NCI-H748 treated with DMSO at 0.1 percent for 48 hours (cell line): ENCODE measurements at places on chromosomes 7 and 10.
A peak's percentile ranks its signal among the peaks of the same experiment; 100 is the strongest.

DNA sequence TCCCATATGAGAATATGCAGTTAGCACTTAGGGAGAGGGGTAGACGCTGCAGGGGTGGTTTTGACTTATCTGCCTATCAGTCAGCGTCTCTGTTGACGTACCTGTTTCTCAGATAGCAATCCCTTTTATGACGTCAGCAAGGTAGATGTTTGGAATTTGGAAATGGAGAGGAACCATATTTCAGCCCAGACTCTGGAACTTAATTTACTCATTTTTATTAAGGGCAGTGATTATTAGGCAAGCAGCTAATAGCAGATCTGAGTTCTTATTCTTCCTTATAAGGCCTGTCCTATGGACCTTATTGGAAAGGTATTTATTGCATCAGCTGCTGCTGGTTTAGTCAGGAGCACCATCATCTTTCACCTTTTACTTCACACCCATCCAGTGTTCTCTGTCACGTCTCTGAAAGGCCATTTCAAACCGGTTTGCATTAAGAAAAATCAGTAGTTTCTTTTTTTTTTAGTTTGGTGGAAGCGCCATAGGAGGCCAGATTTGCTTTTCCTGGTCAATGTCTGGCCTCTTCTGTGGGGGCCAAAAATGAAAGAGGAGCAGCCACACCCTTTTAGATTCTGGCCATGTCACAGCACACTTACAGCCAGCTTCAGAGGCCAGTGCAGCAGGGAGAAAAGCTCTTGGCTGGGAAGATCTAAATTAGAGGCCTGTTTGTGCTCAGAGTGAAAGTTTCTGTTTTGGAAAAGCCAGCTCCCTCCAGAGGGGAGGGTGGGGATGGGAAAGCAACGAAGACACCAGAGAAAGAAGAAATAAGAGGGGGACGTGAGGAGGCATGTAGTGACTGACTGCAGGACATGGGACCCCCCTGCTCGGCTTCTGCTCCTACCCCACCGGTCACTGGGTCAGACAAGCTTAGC lies 146.3 kb downstream of the TCF7L2 start:
- no peak for DNase-seq

GRCh38 chr10:86520871-86521677 lies 518 bp downstream of the WAPL start:
- DNase-seq: peak; percentile 18

DNA sequence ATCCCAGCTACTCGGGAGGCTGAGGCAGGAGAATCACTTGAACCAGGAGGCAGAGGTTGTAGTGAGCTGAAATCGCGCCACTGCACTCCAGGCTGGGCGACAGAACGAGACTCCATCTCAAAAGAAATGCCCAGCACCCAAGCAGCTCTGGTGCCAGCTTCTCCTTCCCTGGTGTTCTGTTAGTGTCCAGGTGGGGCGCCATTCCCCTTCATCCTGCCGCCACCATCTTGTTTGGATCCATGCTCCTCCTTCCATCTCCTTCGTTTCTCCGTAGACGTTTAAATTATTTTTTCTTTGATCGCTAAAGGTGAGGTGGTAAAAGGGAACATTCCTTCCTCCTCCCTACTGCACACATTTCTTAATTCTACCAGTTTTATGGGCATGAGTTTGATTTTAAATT lies 30.3 kb downstream of the PROSER2 start:
- DNase-seq: no peak

DNA sequence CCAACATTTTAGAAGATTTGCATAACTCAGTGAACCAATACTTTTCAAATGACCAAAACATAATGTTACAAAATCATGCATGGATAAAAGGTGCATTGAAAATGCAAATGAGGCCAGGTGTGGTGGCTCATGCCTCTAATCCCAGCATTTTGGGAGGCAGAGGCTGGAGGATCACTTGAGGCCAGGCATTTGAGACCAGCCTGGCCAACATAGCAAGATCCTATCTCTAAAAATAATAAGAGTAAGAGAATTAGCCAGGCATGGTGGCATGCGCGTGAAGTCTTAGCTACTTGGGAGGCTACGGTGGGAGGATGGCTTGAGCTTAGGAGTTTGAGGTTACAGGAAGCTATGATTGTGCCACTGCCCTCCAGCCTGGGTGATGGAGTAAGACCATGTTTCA lies 33.4 kb downstream of the SCD start:
- no peak for DNase-seq

GRCh38 chr10:79484476-79484875 lies 27.9 kb upstream of the EIF5AL1 start:
- no peak for DNase-seq

GRCh38 chr7:131890176-131890575 lies 333.7 kb upstream of the PODXL start:
- DNase-seq: no peak

- DNase-seq: no peak
Measured at GRCh38 chr10:102302611-102303010, 57.3 kb downstream of the GBF1 start.

DNA sequence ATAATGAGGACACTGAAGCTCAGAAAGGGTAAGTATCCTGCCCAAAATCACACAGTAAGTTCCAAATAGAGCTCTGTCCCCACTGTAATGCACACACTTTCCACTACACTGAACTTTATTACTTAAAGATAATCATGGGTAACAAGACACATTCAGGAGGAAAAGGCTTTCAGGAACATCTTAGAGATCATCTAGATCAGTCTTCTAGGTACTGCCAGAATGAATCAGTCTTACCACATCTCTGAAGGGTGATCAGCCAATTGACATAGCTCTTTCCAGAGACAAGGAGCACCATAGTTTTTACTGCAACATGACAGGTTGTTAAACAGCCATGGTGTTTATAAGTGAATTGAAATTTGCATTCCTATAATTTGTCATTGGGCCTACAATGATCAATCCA lies 5.4 kb upstream of the HERPUD2 start:
- DNase-seq: no peak

GRCh38 chr10:110474017-110474416 lies 23.7 kb upstream of the DUSP5 start:
- no peak for DNase-seq

- peak; percentile 49 for DNase-seq
Measured at GRCh38 chr7:145036604-145037405, 201.0 kb upstream of the TPK1 start.

GRCh38 chr10:123948030-123948823 lies 56.6 kb upstream of the CPXM2 start:
- no peak for DNase-seq

DNA sequence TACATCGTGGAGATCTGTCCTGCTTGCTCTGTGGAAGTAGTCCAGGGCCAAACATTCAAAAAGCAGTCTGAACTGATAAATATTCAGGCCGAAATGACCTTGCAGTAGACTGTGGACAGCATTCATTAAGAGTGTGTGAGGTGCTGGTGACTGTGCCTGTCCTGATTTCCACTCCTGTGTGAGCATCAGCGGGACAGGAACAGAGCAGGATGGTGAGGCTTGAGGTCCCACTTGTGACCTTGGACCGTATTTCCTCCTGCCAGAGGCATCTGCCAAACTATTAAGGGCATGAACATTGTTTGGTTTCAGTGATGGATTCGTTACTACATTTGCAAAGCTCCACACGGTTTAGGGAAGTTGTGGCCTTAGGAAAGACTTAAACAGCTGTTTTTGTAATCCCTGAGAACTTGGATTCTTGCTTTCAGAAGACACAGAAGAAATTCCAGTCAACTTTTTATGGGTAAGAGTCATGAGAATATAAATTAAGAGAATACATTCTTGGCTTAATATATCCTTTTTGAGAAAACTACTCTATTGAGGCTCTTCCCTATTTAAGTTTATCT lies 32.8 kb downstream of the CCNY start:
- DNase-seq: no peak

- DNase-seq: no peak
Measured at GRCh38 chr10:132458586-132459300, 61.7 kb downstream of the PWWP2B start.

- no peak for DNase-seq
Measured at GRCh38 chr10:114987995-114988394, 50.0 kb downstream of the TRUB1 start.

GRCh38 chr10:91046869-91047268 lies 126.0 kb upstream of the ANKRD1 start:
- DNase-seq: no peak

DNA sequence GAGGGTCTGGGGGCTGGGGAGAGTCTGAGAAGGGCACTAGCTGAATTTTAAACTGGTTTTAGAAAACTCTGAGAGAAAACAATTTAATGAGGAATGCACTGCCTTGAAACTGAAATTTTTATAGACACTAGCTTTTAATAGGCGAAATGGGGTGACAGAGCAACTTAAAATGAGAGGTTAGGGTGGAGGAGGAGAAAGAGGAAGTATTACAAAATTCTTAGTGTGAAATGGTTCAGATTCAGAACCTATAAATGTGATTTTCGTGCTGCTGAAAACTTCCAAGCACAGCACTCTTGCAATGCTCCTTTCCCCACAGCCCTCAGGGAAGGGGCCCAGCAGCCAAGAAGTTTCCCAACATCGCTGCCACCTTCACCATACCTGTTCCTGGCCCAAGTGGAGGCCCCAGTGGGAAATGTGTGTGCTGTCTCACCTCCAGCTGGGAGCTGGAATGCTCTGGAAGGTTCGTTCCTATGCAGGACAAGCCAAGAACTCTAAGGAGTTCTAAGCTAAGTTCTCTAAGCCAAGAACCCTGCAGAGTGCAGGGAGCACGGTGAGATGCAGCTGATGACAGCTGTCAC lies 60.0 kb downstream of the ATXN7L1 start:
- no peak for DNase-seq

DNA sequence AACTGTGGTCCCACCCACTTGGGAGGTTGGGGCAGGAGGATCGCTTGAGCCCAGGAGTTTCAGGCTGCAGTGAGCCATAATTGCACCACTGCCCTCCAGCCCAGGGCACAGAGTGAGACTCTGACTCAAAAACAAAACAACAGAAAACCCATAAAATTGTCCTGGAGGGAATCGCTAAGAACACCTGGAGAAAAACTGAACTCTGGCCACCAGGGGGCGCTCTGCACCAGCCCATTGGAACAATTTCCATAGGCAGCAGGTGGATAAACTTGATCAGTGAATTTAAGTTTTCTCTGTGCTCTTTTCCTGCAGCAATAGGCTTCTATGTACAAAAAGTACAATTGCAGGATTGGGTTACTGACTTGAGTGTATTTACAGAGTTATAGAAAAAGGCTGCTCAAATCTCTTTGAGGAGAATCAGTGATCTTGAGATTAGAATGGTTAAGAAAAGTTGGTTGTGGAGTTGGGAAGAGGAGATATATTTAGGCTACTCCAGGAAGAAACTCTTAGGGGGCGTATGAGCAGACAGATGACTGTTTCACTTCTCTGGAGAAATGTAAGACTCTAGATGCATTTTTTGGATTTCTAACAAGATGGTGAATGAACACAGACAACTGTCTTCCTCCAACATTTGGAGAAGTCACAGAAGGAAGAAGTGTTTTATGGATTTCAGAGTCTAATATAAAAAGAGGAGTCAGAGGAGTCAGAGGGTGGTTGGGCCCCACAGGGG lies 274.9 kb upstream of the GALNT17 start:
- peak; percentile 32 for DNase-seq

GRCh38 chr7:106405697-106406141 lies 120.9 kb upstream of the NAMPT start:
- no peak for DNase-seq

DNA sequence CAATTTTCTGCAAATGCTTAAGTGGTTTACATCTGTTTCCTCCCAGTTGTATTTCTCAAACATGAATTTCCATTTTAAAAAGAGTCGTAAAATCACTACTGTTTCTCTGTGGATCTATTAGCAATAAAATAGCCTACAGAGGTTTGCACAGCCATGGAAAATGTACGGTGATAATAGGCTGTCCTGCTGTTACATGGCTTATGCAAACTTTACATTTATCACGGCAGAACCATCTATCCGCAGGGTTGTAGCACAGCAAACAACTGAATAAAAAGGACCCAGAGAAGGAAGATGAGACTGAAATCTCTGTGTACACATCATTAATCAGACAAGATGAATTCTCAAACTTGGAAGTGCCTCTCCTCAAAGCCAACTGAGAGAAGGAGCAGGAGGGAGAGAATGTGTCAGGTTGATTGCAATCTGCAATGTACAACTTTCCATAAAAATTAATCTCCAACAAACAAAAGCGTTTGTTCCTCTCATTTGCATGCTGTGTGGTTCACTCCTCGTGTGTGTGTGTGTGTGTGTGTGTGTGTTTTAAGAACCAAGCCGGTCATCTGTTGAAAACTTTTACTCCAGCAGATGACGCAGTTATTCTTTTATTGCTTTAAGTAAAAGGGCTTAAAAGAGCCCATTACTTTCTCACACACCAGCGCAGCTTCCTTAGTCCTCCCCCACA lies 279.3 kb downstream of the SKAP2 start:
- peak; percentile 99 for DNase-seq

DNA sequence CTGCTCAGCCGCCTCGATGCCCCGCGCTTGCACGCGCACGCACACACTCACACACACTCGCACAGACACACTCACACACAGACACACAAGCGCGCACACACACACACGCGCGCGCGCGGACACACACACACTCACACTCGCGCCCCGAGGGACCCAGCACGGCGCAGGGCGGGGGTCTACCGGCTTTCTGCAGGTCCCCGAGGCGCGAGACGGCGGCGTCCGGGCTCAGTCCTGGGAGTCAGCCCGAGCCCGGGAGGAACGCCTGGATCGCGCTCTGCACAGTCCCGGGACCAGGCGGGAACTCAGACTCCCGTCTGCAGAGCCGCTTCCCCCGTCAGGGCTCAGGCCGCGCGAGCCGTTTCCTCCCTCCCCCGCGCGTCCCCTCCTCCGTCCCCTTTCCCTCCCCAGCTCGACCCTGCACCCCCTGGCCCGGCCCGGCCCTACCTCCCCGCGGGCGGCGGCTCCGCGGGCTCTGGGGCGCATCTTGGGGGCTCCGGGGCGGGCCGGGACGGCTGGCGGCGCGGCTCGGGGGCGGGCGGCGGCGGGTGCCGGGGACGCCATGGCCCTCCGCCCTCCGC lies 464 bp downstream of the DENND2A start:
- no peak for DNase-seq

- DNase-seq: no peak
Measured at GRCh38 chr10:72069751-72070526, 18.4 kb downstream of the SPOCK2 start.

DNA sequence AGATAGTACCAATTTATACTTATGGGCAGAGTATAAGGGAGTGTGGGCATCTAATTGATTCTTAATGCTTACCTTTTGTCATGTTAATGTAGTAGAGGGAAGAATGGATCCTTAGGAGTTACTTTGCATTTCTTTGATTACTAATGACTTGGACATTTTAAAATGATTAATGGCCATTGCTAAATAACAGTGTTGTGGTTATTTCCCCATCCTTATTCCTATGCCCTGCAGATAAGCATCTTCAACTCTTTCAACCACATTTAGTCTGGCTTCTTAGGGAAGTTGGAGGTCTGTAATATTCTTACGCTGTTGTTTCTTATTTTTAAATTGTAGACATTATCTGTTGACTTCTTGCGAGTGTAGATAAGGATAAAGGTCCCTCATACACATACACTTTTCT lies 37.2 kb downstream of the KAT6B start:
- no peak for DNase-seq

DNA sequence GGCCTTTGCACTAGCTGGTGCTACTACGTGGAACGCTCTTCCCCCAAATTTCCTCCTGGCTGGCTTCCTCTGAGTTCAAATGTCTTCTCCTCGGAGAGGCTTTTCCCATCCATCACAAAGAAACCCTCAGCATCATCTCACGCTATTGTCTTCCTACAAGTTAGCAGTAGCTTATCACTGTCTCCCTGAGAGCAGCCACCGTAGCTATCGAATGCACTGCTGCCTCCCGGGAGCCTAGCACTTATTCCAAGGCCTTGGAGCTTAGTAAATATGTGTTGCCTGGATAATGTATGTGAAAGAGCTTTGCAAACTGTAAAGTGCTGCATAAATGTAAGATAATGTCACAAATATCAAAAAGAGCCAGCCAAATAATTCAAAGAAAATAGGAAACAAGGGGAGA lies 124.4 kb downstream of the KCNMA1 start:
- DNase-seq: no peak

- no peak for DNase-seq
Measured at GRCh38 chr10:63164166-63164623, 31.1 kb downstream of the NRBF2 start.
